ENCODE measurements at places on chromosomes 3 and 15.

- DNase-seq, result peak; percentile 46
Observed at GRCh38 chr3:57100046-57100695, 39.7 kb downstream of the SPATA12 start.

DNA sequence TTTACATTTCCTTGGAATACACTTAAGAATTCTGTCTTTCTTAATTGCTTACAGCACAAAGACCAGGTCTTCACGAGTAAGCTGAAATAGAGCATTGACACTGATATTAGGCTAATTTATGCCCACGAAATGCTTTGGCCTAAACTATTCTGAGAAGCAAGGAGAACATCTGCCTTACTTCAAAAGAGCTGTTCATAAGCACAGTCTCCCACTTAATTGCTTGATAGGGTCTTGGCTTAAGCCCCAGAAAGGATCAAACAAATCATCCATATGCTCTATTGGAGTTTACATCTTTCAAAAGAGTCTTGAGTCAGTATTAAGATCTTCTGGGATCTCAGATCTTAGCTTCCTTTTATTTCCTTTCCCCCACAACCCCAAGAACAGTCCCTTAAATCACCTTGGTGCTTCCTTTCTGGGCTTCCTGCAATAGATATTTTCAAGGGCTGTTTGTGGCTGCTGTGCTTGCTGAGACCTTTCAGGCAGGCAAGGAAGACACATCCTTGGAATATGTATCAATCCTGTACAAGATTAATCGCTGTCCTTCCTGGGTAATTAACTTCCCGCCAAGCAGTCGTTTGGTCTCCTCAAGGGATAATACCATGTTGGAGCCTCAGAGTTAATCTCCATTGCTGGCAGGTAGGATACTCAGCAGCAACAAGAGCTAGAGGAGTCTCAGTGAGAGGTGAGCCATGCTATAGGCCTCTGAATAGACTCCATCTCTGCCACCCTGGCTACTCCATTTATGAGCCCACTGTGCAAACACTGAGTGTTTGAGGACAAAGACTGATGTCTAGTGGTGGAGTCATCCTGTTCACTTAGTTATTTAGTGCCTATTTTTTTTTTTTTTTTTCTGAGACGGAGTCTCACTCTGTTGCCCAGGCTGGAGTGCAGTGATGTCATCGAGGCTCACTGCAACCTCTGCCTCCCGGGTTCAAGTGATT is 37.1 kb downstream of the TMEM158 start:
- no peak for DNase-seq

- DNase-seq, result no peak
Observed at GRCh38 chr3:172213904-172214303, 174.5 kb downstream of the FNDC3B start.

DNA sequence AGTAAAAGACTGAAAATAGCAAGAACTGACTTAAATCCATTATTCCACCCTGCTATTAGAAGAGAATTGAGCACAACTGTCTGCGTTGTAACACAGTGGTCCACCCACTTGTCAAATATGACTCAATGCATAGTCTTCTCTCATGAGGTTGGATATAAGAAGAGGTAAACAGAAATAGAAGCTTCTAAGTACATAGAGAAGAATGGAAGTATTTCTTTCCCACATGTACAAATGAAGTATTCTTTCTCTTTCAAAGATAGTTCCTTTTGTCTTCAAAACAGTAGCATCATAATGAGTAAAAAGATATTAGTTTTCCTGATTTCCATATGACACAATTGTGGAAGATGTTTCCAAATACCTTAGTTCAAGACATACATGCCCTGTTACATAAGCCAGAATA is 348.6 kb upstream of the CCDC54 start:
- DNase-seq, result no peak

- no peak for DNase-seq
Observed at GRCh38 chr3:157912514-157913451, 193.4 kb downstream of the SHOX2 start.

DNA sequence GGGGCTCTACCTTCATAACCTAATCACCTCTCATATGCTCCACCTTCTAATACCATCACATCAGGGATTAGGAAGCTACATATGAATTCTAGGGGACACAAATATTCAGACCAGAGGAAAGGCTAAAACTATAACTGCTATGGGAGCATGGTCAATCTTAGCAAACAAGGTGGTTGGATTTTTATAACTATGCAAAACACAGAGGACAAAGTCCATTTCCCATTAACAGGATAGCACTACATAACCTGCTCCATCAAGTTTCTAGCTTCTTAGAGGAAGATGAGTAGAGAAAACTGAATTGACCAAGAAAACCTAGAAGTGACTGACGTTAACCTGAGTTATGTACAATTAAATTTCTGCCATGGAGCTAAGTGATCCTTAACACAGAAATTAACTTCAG is 398.6 kb downstream of the TBL1XR1 start:
- no peak for DNase-seq

GRCh38 chr15:64686130-64686735 is 89.2 kb downstream of the RBPMS2 start:
- no peak for DNase-seq

GRCh38 chr15:101266787-101267186 is 10.5 kb downstream of the SELENOS start:
- DNase-seq, result no peak

DNA sequence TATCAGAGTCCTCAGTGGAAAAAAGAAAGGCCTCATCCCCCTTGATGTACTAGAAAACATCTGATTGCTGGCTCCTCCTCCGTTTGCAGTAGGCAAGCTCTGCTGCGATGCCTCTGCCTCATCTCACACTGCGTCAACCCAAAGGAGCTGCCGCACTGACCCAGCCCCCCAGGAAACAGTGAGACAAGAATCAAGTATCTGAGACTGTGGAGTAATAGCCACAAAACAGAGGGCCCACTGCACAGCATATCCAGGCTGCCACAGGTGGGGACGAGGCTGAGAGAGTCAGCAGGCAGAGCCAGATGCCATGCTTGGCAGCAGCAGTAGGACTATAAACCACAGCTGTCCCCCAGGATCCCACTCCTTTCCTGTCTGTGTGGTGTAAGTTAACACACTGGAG is 165.9 kb downstream of the STAC start:
- DNase-seq, result no peak

DNA sequence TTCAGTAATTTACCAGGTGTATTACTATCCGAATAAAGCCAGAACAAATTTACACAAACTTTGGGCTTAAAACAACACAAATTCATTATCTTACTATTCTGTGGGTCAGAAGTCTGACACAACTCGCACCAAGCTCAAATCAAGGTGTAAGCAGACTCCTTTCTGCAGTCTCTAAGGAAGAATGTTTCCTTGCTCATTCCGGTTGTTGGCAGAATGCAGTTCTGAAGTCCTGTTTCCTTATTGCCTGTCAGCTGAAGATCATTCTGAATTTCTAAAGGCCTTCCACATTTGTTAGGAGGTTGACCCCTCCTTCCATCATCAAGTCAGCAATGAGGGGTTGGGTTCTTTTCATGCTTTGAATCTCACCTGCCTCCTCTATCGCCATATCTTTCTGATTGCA is 183.2 kb downstream of the FHIT start:
- DNase-seq, result no peak

DNA sequence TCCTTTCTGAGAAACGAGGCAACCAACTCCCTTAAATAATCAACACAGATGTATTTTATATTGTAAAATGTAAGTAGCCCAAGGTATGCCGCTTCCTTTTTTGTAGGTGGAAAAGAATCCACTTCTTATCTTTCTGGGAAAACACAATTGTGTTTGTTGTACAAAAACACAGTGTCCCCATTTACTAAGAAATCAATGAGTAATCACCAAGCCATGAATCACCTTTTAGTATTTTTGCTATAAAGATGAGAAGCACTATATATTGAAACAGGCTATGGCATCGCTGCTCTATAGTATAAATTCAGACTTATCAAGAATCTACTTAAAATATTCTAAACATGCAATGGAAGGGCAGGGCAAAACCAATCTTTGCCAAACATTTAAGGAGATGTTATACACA is 104.0 kb downstream of the TNIK start:
- peak; percentile 8 for DNase-seq

- no peak for DNase-seq
Observed at GRCh38 chr3:177899275-177900067, 636.8 kb upstream of the KCNMB2 start.

- no peak for DNase-seq
Observed at GRCh38 chr3:51961602-51962569, 5.4 kb downstream of the PCBP4 start.

DNA sequence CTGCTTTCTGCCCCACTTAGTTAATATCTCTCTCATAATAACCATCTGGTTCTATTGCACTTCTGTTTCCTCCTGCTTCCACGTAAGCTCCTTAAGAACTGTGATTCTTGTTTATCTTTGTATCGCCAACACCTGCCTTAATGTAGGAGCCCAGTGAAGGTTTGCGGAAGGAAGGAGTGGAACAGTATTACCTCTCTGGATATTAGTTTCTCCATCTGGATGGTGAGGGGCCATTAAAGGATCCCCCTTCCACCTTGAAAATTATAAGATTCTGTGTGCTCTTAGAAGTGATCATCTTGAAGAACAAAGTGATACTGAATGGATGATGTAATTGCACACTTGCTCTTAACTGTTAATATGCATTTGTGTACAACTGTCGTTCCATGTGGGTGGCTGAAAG is 2.2 kb downstream of the CHRNA5 start:
- DNase-seq, result no peak

- DNase-seq, result no peak
Observed at GRCh38 chr3:61231693-61232092, 19.6 kb downstream of the FHIT start.

GRCh38 chr3:13046569-13047274 is 26.5 kb downstream of the IQSEC1 start:
- DNase-seq, result no peak

GRCh38 chr3:195899701-195900435 is 8.5 kb downstream of the TNK2 start:
- DNase-seq, result no peak

DNA sequence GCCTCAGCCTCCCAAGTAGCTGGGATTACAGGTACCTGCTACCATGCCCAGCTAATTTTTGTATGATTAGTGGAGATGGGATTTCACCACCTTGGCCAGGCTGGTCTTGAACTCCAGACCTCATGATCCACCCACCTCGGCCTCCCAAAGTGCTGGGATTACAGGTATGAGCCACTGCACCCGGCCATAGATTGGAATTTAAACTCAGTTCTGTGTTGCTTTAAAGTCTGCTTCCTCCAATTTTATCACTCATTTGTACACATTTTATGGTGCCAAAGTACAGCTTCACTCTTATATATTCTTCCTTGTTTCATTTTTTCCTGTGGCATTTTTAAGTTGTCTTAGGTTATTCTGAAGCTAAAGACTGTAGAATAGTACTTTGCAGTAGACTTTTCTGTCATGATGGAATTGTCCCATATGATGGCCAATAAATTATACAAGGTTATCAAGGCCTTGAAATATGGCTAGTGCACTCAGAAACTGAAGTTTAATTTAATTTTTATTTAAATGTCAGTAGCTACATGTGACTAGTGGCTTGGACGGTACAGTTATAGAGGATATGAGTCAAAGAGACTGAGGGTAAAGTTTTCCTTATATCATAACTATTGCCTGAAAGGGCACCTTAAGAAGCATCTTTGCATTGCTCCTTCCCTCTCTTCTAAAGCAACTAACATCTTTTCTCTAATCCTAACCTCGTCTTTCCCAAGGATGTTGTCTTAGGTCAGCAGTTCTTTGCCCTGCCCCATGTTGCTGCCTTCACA is 28.1 kb downstream of the ATP11B start:
- no peak for DNase-seq

DNA sequence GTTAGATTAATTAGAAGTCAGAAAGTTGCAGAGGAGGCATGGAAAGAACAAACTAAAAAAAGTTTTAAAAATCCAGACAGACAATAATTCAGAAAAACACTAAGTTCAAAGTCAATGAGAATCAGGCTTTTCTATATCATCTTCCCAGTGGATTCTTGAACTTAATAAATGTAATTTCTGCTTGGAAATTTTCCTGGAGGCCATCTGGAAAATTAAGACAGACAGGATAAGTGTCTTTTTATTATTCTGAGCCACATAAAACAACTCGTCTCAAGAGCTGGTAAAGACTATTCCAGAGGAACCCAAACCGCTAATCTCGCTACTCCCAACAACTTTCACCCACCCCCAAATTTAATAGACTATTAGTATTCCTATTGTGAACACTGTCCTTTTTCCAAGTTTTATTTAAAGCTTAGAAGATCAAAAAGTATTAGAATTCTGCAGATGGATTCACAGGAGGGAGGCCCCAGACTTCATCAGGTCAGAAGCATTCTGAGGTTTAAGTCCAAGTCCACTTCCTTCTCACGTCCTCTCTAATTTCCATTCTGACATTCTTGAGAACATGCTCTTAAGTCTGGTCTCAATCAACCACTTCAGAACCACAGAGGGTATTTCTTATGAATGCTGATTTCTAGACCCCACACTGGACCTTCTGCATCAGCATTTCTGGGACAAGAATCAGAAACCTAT is 61.3 kb downstream of the ERC2 start:
- DNase-seq, result no peak

GRCh38 chr3:8743021-8743601 is 9.5 kb downstream of the CAV3 start:
- peak; percentile 90 for DNase-seq

DNA sequence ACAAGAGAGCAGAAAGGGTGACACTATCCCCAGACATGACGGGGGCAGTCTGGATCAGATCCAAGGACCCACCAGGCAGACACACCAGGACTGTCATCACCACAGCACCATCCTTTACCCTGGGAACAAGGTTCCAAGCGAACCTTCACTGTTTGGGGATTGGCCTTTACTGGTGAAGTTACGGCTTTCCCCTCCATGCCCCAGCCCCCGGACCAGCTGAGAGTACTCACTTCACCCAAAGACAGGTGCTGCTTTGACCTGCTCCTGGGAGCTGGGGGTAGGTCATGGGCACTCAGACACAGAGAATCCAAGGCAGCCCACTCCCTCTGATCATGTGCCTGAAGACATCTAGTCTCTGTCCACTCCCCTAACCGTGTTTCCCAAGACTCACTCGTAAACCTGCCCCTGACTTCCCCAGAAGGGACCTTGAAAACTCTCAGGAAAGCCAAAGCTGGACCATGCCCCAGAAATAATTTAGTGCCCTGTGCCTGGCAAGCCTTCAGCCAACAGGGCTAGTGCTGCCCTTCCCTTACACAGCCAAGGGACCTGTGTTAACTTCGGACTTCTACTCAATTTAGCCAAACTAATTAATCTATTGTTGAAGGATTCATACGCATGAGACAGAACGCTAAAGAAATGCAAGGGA is 2.8 kb downstream of the RRP9 start:
- no peak for DNase-seq

DNA sequence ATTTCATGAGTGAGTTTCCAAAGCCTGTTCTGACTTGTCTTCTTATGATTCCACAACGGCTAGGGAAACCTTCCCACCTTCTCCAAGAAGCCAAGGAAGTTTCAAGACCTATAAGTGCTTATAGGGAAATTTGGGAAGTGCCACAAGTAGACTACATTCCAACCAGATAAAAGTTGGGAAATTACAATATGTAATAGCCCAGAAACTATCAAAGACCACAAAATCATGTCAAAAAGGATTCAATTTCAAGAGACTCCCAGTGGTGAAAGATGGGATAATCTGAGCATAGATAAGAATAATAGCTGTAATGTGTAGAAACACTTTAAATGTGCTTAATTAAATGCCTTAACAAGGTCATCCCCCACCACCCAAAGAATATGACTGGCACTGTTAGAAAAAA is 169.2 kb upstream of the SLC2A2 start:
- DNase-seq, result peak; percentile 1

GRCh38 chr3:42173307-42173706 is 82.2 kb downstream of the TRAK1 start:
- DNase-seq, result no peak

- DNase-seq, result peak; percentile 70
Observed at GRCh38 chr15:88913017-88913849, at the start of gene MFGE8. Gene MFGE8 (minus strand): TSS chr15:88913379. CDS start chr15:88913319, 60 bp downstream.

- DNase-seq, result no peak
Observed at GRCh38 chr15:40358471-40359353, 693 bp downstream of the DISP2 start.
